ENCODE measurements at places on chromosomes 2 and 18. TPM values are rescaled to one million over a fixed set of nuclear protein-coding genes. Genes with fewer than 3 reads are reported as not detected.

REG3G gene
- 0.61 TPM for total RNA-seq

EGR4 gene
- 0.10 TPM for total RNA-seq

SLC9A2 gene
- 1.1 TPM for total RNA-seq

FAP gene
- total RNA-seq, result 4.3 TPM

TMEM131 gene
- total RNA-seq, result 43.1 TPM

SP3 gene
- 77.7 TPM for total RNA-seq

CRACDL gene
- total RNA-seq, result 22.5 TPM

HOXD1 gene
- 2.7 TPM for total RNA-seq

IL36B gene
- total RNA-seq, result not detected

CHRNA1 gene
- total RNA-seq, result not detected

COL5A2 gene
- total RNA-seq, result 28.7 TPM

LYPD6 gene
- 0.47 TPM for total RNA-seq

ACVR1C gene
- not detected for total RNA-seq

DSG1 gene
- total RNA-seq, result not detected

GLI2 gene
- 0.61 TPM for total RNA-seq

MALT1 gene
- total RNA-seq, result 21.2 TPM

DIS3L2 gene
- 98.5 TPM for total RNA-seq

TRABD2A gene
- 5.7 TPM for total RNA-seq

C1QL2 gene
- not detected for total RNA-seq

SUPT7L gene
- total RNA-seq, result 70.2 TPM

TGFBRAP1 gene
- total RNA-seq, result 20.8 TPM

MROH2A gene
- not detected for total RNA-seq

ARL5A gene
- total RNA-seq, result 53.3 TPM

OR6B2 gene
- total RNA-seq, result not detected

SCN3A gene
- total RNA-seq, result 1.0 TPM

CTAGE1 gene
- total RNA-seq, result not detected

CD8B2 gene
- total RNA-seq, result not detected

All from upper lobe of left lung (tissue), 6 donors.